ENCODE measurements at places on chromosomes 2 and 18. TPM values are rescaled to one million over a fixed set of nuclear protein-coding genes. Genes with fewer than 3 reads are reported as not detected.

- DNase-seq, result no peak
Observed at GRCh38 chr2:172640389-172640788, 84.5 kb downstream of the PDK1 start.

- DNase-seq, result no peak
Observed at GRCh38 chr2:46574457-46575355, 95.3 kb downstream of the TMEM247 start.

DNA sequence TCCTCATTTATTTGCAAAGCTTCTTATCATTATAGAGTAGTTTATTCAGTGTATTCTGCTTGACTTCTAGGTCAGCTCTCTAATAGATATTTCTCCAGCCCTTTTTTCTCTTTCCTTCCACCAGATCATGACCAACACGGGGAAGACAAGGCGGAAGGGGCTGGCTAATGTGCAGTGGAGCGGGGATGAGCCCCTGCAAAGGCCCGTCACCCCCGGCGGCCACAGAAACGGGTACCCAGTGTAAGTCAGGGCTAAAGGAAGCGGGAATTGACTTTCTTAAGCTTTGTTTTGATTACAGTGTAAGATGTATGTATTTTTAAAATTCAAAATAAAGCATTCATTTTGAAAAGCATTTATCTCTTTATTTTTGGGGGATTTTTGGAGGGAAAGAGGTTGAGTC is 50.7 kb upstream of the B3GNT7 start:
- DNase-seq, result no peak

GRCh38 chr2:96642564-96643360 is at the start of gene FER1L5:
Gene FER1L5, plus strand, starts transcription at chr2:96642764. Its CDS starts 73 bp downstream, at chr2:96642837.
- peak; percentile 70 for DNase-seq

DNA sequence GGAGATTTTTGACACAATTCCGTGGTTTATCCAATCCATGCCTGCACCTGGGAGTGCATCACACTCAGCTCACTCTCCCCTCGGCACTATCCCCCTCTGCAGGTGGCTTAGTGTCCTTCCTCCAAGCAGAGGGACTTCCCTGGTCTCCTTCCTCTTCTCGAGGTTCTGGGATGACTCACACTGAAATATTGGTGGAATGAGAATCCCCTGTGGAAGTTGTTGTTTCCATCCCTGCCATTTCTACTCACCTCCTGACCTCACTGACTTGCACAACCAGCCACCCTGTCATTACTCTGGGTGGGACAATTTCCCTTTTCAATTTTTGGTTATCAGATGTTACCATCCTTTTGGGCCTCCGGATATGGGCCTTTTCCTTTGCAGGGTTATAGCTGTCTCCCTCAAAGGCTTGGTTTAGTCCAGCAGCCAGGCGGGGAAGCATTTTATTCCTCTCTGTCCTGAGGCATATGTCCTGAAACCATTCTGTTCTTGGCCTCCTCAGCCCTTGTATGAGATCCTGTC is 59.9 kb downstream of the PTPRM start:
- no peak for DNase-seq

GRCh38 chr2:149885468-149885867 is 297.9 kb upstream of the MMADHC start:
- DNase-seq, result no peak

SERPINB13 gene
- not detected for total RNA-seq

Data from spinal cord (tissue), 10 donors.